Left ventricle myocardium inferior (tissue), 1 donor: ENCODE measurements at places on chromosomes 11 and 22. TPM values are rescaled to one million over a fixed set of nuclear protein-coding genes. Genes with fewer than 3 reads are reported as not detected.

Gene CTSW
- 0.49 TPM for total RNA-seq

Gene YPEL4
- total RNA-seq = 0.55 TPM

Gene OR52E8
- not detected for total RNA-seq

Gene PAX6
- not detected for total RNA-seq

Gene TCN1
- not detected for total RNA-seq

Gene CST6
- not detected for total RNA-seq

Gene OR5M8
- not detected for total RNA-seq

- no peak overlapping the region for H3K4me3 ChIP-seq
- DNase-seq = no peak
- H3K36me3 ChIP-seq = no peaks in the 10 kb centered on the region
- no peaks in the 10 kb centered on the region for H3K27me3 ChIP-seq
- H3K27ac ChIP-seq = peak overlapping the region; percentile 9
These were observed 89.0 kb downstream of the FAM83F start for GRCh38 chr22:40083794-40084193.

- no peak for DNase-seq
- H3K27ac ChIP-seq = no peak overlapping the region
- no peaks in the 10 kb centered on the region for H3K27me3 ChIP-seq
These were observed 932.2 kb upstream of the CCDC90B start for GRCh38 chr11:84218318-84218717.

GRCh38 chr11:102345904-102346303 lies 1.1 kb upstream of the BIRC2 start:
- H3K27me3 ChIP-seq = no peaks in the 10 kb centered on the region
- peaks cover 13% of the 10 kb centered on the region for H3K36me3 ChIP-seq
- H3K27ac ChIP-seq = peak overlapping the region; percentile 97
- no peak for DNase-seq
- peaks cover 37% of the 10 kb centered on the region for H3K4me1 ChIP-seq

- no peak overlapping the region for H3K4me3 ChIP-seq
- H3K4me1 ChIP-seq = no peaks in the 10 kb centered on the region
- no peaks in the 10 kb centered on the region for H3K27me3 ChIP-seq
- no peaks in the 10 kb centered on the region for H3K36me3 ChIP-seq
- H3K27ac ChIP-seq = no peak overlapping the region
- DNase-seq = no peak
These were observed 73.3 kb downstream of the FAM76B start for GRCh38 chr11:95716266-95716665.

- H3K4me1 ChIP-seq = no peaks in the 10 kb centered on the region
- no peaks in the 10 kb centered on the region for H3K36me3 ChIP-seq
- H3K27me3 ChIP-seq = no peaks in the 10 kb centered on the region
These were observed 800.9 kb upstream of the TENM4 start for GRCh38 chr11:80241766-80242165.
